ENCODE measurements at places on chromosomes 11 and 22.
A peak's percentile ranks its signal among the peaks of the same experiment; 100 is the strongest.

DNA sequence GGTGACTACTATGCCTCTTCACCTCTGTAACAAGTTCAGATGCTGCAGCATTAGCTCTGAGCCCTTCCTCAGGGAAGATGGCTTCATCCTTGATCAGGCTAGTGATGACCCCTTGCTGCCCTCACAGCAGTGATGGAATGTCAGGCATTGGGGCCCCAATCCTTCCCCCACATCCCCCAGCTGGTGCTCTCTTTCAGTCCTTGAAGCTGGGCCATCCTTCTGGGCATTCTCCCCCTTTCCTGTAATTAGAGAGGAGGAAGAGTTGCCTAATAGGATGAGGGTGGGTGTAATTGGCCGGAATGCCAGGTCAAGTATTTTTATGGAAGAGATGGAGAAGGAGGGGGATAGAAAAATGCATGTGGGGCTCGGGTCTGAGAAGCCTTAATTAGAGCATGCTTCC, 62.6 kb downstream of the TRAF6 start:
- DNase-seq: no peak

GRCh38 chr22:20919718-20920117, 2.5 kb downstream of the CRKL start:
- DNase-seq: no peak

DNA sequence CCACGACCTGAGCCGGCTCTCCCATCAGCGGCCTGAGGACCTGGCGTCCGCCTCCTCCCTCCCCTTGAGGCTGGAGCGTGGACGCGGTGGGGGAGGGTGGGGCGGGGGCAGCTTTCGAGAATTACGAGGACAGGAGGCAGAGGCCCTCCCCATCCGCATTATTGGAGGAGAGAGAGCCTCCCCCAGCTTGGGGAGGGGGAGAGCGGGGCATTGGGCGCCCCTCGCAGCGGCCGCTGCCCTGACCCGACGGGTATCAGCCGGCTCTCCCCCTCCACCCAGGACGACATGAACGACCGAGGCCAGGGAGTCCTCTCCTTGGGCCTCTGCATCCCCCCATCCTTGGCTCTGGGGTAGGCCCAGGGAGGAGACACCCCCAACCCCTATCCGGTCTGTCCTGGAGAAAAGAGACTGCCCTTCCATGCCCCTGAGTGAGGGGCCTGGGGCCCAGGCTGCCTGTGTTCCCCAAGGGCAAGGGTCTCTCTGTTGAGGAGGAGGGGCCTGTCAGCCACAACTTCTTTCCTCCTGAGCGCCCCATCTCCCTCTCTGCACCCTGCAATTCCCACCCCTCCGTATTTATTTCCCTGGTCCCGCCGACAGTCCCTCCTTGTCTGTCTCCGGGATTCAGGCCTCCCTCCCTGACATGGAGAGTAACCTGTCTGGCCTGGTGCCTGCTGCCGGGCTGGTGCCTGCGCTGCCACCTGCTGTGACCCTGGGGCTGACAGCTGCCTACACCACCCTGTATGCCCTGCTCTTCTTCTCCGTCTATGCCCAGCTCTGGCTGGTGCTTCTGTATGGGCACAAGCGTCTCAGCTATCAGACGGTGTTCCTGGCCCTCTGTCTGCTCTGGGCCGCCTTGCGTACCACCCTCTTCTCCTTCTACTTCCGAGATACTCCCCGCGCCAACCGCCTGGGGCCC, 495 bp downstream of the GPR137 start:
- DNase-seq: no peak

DNA sequence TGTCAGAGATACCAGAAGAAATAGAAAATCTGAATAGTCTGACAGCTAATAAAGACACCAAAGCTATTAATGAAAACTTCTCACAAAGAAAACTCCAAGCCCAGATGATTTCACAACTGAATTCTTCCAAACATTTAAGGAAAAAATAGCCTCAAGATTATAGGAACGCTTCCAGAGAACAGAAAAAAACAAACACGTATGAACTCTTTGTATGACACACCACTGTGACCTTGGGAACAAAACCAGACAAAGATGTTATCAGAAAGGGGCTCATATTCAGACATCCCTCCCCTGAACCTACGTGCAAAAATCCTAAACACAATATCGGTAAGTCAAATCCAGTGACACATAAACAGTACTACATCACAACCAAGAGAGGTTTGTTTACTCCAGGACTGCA, 23.5 kb downstream of the CERK start:
- DNase-seq: no peak

- no peak for DNase-seq
These were observed 84.5 kb downstream of the TRAF6 start for GRCh38 chr11:36425561-36426081.

- peak; percentile 39 for DNase-seq
These were observed 1.4 kb upstream of the GGA1 start for GRCh38 chr22:37607010-37607934.

DNA sequence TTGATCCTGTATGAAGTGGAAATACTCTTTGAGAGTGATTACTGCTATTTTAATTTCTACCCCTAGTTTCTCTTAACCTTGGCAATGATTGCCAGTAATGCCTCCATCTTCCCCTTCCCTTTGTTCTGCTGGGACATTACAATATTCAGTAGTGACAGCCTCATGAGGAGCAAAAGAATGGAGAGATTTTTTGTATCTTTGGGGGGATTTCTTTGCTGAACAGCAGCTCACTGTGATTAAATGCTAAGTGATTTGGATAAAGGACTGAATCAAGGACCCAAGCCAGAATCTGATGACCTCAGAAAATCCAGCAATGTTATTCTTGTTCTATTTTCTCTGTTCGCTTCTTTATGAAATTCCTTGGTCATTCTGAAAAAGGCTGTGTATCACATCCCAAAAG, 7.0 kb upstream of the SLC1A2 start:
- no peak for DNase-seq

DNA sequence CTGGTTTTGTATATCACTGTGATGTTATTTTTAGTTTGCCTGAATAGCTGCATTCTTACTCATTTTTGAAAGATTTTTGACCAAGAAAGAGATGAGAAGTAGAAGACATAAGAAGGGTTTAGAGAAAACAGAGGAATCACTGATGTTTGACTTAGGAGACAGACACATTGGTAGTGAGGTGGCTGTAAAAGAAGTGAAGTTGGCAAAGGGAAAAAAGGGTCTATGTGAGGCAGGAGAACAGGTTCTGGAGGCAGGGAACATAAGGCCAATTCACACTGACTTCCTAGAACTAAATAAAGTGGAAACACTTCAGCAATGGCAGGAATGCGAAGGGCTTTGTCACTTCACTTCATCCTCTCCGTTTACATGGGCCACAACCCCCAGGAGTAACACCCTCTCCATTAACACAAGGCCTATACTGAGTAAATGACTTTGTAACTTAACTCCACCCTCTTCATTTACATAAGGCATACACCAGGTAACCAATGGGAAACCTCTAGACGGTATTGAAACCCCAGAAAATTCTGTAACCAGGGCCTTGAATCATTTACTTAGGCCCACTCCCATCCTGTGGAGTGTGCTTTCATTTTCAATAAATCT, 36.5 kb downstream of the CTSC start:
- no peak for DNase-seq

- no peak for DNase-seq
These were observed 3.4 kb downstream of the DCHS1 start for GRCh38 chr11:6652182-6652581.

- no peak for DNase-seq
These were observed 1443.3 kb downstream of the TBC1D22A start for GRCh38 chr22:48205790-48206189.

GRCh38 chr11:6746086-6746618, 25.6 kb downstream of the OR2AG2 start:
- no peak for DNase-seq

- no peak for DNase-seq
These were observed 68.7 kb downstream of the DDX10 start for GRCh38 chr11:108733479-108734116.

DNA sequence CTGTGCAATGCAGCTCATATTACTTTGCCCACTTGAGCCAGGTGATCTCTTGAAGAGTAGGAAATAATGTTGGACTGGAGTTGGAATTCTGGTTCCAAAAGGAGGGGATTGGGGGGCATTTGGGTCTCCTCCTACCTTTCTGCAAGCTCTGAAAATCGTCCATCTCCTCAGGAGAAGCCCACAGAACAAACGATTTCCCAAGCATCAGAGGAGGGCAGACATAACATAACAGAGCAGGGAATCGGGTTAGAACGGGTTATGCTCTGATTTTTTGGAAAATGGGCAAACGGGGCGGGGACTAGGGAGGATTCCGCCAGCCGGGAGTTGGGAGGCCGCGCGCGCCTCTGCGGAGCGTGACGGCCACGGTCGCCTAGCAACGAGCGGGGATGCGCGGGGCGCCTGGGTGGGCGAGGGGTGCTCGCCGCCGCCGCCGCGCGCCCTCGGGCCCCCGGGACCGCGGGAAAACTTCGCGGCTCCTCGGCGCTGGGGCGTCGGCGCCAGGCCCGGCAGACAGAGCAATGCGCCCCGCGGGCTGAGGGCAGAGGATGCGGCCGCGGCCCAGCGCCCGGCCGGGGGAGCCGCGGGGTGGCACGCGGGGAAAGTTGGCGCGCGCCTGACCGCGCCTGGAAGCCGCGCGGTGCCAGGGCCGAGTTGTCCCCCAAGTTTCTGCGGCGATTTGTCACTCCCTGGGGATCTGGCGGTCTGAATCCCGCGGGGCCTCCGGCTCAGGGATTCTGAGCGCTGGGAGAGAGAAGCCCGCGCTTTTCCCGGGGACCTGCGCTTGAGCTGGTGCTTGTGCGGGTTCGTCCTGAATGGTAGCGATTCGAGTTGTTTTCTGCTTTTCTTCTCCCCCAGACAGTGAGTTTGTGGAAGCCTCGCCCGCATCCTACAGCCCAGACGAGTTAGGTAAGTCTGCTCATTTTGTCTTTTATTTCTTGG, 27.8 kb upstream of the AMOTL1 start:
- DNase-seq: no peak

DNA sequence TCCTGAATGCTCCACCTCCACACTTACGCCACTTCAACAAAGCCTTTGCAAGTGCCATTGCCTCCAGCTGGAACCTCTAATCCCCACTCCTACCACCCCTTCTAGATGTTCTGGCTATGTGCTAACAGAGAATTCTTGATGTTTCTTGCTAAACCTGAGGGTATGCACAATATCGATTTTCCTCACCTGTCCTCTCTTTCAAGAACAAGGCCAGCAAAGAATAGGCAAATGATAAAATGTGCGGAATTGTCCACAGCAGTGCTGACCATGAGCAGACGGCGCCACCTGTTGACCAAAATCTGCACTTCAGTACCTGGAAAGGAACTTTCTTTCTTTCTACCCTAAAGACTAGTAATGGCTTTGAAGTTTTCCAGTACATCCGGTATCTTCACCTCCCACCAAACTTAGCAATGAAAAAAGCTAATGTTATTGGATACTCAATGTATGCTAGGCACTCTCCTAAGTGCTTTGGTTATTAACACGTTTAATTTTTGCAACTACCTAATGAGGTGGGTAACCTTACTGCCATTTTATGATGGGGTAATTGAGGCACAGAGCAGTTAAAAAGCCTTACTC, 3.4 kb downstream of the TIMM10 start:
- no peak for DNase-seq

DNA sequence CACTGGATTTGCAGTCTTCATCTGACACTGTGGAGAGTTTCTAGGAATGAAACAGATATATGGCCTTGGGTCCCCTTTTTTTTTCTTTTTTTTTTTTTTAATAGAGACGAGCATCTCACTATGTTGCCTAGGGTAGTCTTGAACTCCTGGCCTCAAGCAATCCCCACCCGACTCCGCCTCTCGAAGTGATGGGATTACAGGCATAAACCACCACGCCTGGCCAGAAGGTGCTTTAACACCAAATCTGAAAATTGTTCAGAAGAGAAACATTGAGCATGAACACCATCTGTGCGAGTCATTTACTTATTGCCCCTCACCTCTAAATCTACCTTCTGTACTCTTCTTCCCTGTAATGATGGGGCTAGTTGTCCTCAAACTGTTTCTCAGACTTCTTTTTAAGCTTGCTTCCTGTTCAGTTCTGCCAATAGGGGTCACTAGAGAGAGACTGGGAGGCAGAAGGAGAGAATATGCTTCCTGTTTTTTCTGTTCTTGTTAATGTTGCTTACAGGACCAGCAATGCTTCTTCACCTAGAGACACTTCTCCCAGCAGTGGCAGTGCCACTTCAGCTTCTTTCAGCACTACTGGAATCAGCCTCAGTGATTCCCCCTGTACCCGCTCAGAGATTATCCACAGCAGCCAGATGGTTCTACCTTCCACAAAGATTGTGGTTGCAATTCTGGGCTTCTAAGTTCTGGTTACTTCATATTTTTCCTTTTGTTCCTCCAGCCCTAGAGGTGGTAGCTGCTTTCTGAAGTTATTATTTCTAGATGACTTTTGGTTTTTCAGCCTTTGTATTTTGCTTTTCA, 20.8 kb upstream of the ZBED5 start:
- peak; percentile 25 for DNase-seq

Data from NCI-H187 treated with DMSO at 0.1 percent for 48 hours (cell line).